ENCODE measurements at places on chromosomes 5 and 9.

GRCh38 chr5:67896311-67896929 lies 319.1 kb upstream of the PIK3R1 start:
- no peak for DNase-seq

DNA sequence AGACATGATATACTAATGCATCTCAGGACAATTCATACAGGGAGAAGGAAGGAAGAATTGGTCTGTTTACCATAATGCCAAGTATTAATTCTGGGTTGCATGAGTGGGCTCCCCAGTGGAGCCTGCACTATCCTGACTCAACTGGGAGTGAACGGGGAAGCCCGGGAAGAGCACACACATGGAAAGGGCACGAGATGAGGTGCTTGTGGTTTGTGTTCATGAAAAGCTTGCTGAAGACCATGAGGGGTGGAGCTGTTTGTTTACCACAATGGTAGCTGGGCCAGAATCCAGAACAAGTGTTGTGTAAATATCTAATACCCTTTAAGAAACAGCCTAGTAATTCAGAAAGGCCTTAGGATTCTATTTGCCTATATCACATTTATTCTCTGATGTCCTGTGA lies 44.6 kb downstream of the POC5 start:
- no peak for DNase-seq

DNA sequence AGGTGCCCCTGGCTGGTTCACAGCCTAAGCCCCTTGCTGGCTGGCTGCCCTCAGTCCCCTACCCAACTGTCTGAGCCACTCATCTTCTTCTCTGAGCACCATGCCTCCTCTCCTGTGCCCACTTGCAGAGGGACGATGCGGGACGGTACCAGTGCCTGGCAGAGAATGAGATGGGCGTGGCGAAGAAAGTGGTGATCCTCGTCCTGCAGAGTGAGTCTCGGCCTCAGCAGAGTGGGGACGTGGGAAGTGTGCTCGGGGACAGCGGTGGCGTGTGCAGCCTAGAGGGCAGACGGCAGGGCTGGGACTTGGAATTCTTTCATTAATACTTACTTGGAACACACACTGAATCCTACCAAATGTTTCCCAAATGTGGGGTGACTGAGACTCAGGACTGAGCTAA lies 34.3 kb upstream of the ASS1 start:
- DNase-seq: no peak

- DNase-seq: no peak
Observed at GRCh38 chr9:110752766-110753165, 84.2 kb downstream of the MUSK start.

DNA sequence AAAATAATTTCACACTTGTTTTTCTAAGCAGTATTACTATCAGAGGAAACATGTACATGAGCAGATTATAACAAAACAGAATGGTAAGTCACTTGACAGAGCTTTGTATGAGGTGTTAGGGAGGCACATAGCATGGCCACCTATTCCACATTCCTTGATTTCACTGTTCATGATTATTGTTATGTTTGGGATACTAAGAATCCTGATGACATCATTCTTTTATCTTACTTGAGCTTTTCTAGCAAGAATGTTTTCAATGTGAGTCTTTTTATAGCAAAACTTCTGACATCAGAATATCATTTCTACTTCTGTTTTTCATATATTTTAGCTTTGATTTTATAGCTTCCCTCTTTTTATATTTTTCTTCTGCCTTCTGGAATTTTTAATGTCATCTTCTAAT lies 208.2 kb downstream of the DMRTA1 start:
- DNase-seq: no peak

DNA sequence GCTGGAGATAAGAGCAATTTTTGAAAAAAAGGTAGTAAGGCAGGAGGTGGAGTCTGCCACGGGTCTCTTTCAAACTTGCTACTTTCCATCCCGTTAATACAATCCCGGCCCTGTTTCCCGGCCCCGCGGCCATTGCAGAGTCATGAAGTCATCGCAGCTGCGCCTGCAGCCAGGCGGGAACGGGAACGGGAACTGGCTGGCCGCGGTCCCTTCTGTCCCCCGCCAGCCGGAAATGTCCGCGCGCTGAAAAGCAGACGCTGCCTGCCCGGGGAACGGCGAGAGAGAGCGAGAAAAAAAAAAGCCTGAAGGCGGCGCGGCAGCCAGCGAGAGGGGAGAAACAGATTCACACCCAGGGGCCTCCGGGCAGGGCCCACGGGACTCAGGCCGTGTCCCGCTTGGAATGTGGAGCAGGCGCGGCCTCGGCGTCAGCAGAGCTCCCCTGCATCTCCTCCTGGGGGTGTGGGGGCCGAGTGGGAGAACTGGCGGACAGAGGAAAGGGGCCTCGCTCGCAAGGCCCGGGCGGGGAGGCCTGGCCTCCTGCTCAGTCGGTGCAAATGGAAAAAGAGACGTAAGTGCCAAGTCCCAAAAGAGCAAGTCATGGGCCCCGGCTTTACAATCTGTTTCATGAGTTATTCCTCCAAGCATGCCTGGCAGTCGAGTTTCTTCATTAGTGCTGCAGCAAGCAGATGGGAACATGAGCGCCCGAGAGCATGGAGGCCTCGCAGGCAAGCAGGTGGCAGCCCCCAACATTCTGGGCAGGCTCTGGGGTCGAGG lies 201.2 kb upstream of the GAS1 start:
- peak; percentile 92 for DNase-seq

- DNase-seq: no peak
Observed at GRCh38 chr5:14915291-14915952, 43.8 kb upstream of the ANKH start.

DNA sequence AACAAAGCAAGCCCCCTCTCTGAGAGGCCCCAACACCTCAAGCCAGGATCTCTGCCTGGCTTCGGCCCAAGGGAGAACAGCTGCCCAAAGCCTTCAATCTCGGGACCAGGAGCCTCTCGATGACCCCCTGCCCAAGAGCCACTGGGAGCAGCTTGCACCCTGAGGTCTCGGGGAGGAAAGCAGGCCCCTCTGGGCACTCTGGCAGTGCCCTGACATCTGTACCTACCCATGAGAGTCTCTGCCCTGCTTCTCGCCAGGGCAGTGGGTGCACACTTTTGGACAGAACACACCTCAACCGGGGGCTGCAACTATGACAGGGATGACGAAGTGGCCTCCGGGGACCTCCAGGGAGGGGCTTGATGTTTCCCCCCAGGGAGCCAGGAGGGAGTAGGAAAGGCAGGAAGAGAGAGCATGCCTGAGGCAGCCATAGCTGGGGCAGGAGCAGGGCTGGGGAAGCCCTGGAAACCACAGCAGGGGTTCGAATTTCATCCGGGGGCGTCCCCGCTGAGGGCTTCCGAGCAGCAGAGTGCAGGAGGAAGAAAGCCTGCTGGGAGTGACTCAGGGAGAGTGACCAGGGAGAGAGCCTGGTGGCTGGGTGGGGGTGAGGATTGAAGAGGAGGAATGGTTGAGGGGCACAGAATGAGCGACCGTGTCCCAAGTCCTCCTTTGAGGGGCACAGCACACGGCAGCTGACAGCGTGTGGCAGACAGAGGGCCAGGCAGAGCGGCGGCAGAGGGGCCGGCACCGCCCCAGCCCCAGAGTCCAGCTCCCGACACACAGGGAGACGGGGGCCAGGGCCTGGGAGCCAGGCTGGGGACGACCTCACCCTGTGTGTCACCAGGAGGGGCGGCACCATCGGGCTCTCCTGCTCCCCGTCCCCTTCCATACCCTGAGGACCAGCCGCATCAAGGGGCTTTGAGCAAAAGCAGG lies 1.8 kb downstream of the LPCAT1 start:
- no peak for DNase-seq

- DNase-seq: no peak
Observed at GRCh38 chr5:61180886-61181285, 18.6 kb upstream of the SMIM15 start.

DNA sequence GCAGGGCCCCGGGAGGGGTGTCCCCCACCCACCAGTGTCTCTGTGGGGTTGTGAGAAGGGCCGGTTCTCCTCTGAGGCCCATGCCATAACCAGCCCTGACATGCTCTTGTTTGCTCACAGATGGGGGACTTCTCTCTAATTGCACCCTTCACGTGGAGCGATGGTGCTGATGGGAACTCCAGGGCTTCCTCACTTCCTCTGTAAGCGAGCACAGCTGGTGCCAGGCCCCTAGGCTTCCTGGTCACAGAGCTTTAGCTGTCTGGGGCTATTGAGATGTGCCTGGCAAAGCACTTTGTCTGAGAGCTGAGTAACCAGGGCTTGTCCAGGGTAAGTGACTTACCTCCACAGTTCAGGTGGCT lies 36.4 kb downstream of the PHF2 start:
- DNase-seq: no peak

- DNase-seq: no peak
Observed at GRCh38 chr5:112529525-112529924, 110.4 kb upstream of the EPB41L4A start.

- no peak for DNase-seq
Observed at GRCh38 chr5:116702776-116703175, 128.2 kb upstream of the SEMA6A start.

- DNase-seq: no peak
Observed at GRCh38 chr5:6791031-6791430, 77.8 kb downstream of the TENT4A start.

DNA sequence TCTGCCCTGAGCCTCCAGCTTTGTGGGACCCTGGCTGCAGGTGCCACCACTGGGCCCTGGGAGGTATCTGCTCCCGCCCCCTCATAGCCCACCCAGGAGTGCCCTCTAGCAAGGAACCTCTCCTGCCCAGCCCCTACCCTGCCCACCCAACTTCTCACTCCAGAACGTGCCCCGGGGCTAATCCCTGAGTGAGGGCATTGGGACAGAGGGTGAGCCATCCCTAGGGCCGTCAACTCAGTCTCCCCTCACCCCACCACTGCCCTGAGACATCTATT lies 2.7 kb upstream of the RASGEF1C start:
- DNase-seq: no peak

- DNase-seq: no peak
Observed at GRCh38 chr5:122256388-122256787, 55.6 kb upstream of the SNCAIP start.

GRCh38 chr5:77514457-77514856 lies 22.3 kb upstream of the WDR41 start:
- no peak for DNase-seq

GRCh38 chr9:95344735-95345325 lies 27.3 kb upstream of the FANCC start:
- DNase-seq: no peak

GRCh38 chr9:123454361-123454760 lies 98.4 kb downstream of the CRB2 start:
- no peak for DNase-seq

- DNase-seq: no peak
Observed at GRCh38 chr9:128903871-128904620, 16.7 kb upstream of the PHYHD1 start.

DNA sequence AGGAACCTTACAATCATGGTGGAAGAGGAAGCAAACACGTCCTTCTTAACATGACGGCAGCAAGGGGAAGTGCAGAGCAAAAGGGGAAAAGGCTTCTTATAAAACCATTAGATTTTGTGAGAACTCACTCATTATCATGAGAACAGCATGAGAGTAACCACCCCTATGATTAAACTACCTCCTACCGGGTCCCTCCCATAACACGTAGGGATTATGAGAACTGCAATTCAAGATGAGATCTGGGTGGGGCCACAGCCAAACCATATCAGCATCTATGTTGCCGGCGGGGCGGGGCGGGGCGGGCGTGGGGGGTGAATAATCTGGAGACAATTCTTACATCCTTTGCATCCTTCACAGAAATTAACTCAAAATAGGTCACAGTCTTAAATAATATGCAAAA lies 58.8 kb upstream of the GFPT2 start:
- no peak for DNase-seq

DNA sequence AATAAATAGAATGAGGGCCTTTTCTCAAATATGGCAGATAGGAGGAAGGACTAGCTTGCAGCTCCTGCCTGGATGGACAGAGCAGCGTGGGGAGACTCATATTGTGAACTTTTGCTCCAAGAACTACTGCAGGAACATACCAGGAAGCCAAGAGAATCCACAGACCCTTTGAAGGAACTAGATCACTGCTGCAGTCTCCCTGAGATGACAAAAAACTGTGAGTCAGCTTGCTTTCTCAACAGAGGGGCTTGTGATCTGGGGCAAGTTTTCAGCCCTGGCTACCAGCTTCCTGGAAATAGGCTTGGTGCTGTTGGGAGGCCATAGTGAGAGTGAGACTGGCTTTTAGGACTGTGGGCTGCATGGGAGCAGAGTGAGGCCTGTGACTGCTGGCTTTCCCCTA lies 170.6 kb upstream of the TRIM32 start:
- no peak for DNase-seq

DNA sequence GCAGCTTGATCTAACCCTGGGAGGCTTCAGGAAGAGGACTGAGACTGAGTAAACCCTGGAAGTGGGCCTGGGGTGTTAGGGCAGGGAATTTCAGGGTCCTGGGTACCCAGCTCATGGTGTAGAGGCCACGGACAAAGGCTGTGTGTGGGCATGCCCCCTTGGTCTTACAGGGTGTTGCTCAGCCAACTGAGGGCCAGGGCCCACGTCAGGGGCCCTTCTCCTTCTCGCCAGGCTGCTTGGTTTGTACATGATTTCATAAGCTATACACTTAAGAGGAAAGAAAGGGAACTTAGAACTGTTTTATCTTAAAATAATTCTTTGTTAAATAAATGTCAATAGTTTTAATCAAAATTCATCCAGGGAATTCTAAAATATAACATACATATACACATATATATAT lies 95.4 kb downstream of the TLE4 start:
- no peak for DNase-seq

GRCh38 chr9:71638627-71639026 lies 129.7 kb downstream of the CEMIP2 start:
- DNase-seq: no peak

GRCh38 chr5:163506095-163506457 lies 657 bp downstream of the MAT2B start:
- no peak for DNase-seq

GRCh38 chr5:5025774-5026408 lies 114.2 kb upstream of the ADAMTS16 start:
- no peak for DNase-seq

DNA sequence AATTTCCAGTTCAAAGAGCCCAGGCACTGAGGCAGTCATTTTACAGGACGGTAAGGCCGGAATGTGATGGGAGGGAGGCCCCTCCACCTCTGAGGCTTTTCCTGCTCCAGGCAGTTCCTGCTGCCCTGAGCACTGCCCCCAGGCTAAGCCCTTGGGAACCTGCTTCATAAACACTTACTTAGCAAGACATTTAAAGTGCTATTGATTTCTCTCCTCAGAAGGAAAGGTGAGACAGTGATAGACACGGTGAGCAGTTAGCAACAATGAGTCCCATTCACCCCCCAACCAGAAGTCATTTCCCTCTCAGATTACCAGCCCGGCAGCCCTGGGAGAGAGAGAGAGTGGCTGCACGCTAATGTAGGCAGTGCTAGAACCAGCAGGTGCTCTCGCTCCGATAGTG lies 462.5 kb downstream of the SPOCK1 start:
- DNase-seq: no peak
